CD4-positive, alpha-beta memory T cell (primary cell): ENCODE measurements at places on chromosomes 4 and X. TPM values are rescaled to one million over a fixed set of nuclear protein-coding genes. Genes with fewer than 3 reads are reported as not detected.

The PCDH10 gene
- not detected for total RNA-seq

DNA sequence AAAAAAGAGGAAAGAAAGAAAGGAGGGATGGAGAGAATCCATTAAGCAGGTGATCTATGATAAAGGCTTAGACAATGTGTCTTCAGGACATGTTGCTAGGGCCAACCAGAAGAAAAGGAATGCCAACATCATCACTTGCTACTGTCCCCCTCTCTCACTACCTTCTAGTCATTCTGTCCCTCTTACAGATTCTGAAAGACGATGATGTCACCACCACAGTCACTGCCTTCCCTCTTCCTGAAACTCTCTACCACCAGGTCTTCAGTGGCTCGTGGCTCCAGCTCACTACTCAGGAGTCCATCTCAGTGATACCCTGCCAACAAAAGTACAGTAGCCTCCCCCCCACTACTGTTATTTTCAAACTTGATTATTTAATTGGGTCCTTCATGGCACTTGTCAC, 64.0 kb downstream of the KCNIP4 start:
- no peak for DNase-seq

The TRIM61 gene
- total RNA-seq, result 1.4 TPM

DNA sequence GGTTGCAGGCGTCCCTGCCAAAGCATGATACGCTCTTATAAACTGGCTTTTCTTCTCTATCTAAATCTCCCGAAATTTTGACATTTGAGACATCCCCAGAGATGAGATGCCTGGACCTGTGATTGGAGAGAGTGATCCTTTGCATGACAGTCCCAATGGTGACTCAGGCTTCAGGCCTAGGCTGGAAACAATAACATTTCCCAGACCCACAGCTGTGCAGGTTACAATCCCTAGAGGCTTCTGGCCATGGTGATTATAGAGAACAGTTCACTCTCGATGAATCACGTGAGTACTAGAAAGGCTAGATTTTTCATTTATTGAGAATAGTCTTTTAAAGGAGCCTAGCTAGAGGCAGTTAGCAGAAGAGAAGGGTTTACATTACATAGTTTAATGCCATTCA, 75.9 kb downstream of the SPATA18 start:
- no peak for DNase-seq

The QRFPR gene
- not detected for total RNA-seq

DNA sequence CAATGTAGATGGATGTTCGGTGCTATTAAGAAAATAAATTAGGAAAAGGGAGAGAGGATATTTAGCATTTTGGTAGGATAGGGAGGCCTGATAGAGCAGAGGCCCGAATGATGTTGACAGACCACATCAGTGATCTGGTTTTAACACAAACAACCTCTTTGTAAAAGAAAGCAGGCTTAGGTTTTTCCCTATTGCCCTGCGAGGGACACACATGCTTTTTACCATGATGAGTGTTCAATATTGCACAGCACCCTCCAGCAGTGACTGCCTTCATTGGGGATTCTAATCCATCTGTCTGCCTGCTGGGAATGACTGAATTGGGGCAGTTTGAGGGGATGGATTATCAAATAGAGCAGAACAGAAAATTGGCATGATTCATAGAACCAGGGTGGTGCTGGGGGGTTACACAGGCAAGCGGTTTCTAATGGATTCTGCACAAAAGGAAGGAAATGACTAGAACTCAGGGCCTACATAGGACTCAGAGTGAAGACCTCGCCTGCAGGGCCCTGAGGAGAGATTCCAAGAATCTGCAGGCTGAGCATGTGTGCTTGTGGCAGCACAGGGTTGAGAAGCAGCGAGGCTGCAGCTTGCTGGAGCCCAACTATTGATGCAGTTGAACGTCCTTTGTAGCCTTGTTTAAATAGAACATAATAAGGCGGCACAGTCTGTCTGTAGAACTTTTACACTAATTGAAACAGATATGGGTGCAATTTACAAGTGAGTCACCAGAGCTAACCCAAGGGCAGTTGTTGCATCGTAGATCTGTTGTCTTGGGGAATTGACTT, 58.0 kb downstream of the RHOH start:
- no peak for DNase-seq

The GPR34 gene
- 0.28 TPM for total RNA-seq

- no peak for DNase-seq
These were observed 811 bp downstream of the SRD5A3 start for GRCh38 chr4:55346851-55347255.

DNA sequence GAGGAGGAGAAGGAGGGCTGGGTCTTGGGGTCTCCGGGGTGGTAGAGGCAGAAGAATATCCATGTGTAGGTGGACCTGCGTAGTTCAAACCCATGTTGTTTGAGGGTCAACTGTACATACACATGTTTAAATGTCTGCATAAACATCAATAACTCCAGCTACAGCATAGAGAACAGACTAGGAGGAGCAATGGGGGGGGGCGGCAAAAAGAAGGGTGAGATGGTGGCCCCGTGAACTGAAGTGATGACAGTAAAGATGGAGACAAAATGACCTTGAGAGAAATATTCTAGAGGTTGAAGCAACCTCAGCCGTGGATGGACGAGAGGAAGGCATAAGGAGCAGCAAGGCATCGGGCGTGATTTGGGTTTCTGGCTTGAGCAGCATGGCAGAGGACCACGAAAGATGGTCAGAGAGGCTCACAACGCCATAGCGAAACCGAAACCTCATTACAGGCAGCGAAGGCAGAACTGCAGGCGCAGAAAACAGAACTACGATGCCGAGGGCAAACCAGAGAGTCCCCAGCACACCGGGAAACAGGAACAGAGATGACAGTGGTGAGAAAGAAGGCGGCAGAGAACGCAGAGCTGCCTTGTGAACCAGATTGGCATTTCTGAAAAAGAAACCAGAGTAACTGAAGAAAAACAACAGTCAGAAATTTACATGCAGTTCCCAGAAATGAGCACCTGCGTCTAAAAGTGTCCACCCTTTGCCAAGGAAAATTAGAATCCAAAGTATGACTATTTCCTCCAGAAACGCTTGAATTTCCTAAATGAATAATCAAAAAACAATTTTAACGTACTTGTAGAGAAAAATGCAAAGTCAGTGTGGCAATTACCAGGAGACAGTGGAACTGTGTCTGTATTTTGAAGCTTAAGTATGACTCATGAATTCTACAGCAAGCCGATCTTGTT, 50.3 kb upstream of the ENPP6 start:
- DNase-seq, result peak; percentile 77

DNA sequence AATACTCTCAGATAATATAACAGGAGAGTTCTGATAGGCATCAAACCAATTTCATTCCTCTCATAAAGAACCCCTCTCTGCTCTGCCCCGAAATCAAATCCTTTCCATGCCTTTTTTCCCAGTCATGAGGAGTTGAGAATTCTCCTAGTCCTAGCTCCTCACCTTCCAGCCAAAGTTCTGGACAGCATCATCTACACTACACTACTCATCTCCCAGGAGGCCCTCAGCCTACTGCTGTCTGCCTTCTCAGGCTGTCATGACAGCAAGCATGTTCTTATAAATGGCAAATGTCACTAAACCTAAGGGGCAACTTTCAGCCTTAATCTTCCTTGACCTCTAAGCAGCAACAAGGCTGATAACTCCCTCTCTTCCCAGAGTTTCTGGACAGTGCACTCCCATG, 26.6 kb downstream of the MAPK10 start:
- no peak for DNase-seq
